ENCODE measurements at places on chromosomes 11 and 22.

GRCh38 chr11:99199341-99199740, 178.6 kb downstream of the CNTN5 start:
- no peak for DNase-seq

DNA sequence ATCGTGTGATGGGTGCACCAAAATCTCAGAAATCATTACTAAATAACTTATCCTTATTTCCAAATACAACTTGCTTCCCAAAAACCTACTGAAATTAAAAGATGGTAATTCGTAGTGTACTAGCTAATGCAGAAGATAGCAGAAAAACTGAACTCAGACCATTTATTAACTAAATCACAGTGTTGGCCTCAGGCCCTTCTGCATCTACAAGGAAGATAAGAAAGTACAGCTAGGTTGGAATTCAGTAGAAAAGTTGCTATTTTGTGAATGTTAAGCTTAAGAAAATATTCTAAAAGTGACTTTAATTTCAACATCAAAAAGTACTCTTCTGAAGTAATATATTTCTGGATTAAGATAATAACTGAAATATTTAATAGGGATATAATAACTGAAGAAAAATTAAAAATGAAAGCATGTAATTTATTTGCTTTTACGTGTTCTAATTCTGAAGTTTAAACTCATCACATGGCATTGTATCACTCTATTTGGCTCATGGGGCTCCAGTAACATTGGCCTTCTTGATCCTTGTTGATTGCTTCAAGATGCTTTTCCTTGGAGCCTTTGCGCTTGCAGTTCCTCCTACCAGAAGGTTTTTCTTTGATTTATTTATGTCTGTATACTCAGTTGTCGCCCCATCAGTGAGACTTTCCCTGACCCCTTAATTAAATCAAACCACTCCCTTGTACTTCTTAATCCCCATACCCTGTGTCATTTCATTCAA, 847.9 kb upstream of the ANO3 start:
- DNase-seq = no peak

- no peak for DNase-seq
Measured at GRCh38 chr11:28767574-28767973, 659.4 kb downstream of the METTL15 start.

DNA sequence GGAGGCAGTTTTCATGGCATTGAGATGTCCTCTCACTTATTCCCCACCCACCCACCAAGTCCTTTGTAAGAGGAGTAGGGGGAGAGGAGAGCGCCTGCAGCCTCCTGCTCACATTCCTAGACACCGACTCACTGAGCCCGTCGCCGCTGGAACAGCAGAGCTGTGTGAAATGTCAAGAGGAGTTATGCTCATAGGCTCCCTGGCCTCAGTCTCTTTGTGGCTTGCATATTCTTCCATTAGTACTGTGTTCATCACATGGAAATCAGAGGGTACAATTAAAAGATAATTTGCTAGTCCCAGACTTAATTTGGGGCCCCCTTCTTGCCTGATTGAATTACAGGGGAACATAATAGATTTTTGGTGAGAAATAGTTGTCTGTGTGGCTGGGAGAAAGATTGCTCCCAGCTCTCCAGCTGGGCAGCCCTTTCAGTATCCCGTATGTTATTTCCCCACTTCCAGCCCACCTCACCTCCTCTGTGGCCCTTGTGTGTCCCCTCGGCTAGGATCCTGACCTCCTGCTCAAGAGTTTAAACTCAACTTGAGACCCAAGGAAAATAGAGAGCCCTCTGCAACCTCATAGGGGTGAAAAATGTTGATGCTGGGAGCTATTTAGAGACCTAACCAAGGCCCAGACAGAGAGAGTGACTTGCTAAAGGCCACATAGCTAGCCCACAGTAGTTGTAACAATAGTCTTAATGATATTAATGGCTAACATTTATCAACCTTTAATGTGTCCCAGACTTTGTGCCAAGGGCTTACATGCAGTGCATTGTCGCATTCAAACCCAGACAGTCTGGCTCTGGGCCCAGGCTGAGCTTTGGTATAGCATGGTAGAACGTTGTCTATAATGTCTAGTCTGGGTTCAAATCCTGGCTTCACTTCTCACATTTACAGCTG, 32.2 kb downstream of the LIMK2 start:
- DNase-seq = no peak

DNA sequence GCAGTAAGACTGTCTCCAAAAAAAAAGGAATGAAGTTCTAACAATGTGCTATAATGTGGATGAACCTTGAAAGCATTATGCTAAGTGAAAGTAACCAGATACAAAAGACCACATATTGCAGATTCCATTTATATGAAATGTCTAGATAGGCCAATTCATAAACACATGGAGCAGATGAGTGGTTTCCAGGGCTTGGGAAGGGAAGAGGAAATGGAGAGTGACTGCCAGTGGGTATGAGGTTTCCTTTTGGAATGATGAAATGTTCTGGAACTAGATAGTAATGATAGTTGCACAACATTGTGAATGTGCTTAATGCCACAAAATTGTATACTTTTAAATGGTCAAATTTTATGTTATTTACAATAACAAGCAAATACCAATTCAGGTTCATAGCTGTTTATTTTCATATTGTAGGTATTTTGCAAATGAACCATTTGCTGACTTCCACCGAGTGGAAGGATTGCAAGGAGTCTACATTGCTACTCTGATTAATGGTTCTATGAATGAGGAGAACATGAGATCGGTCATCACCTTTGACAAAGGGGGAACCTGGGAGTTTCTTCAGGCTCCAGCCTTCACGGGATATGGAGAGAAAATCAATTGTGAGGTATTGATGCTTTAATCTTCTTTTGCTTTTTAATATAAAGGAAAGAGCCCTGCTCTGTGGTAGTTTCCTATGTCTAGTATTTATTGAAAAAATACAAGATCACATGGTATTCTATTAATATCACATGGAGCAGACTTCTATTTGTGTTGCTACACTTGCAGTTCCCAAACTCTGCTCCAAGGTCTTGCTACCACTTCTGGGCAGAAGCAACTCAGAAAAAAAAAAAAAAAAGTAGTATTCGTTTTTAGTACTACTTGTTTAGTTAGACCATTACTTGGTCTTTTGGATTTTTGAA, 67.7 kb upstream of the SORL1-AS1 start:
- no peak for DNase-seq

GRCh38 chr11:48073031-48073861, 92.9 kb downstream of the PTPRJ start:
- peak; percentile 22 for DNase-seq

DNA sequence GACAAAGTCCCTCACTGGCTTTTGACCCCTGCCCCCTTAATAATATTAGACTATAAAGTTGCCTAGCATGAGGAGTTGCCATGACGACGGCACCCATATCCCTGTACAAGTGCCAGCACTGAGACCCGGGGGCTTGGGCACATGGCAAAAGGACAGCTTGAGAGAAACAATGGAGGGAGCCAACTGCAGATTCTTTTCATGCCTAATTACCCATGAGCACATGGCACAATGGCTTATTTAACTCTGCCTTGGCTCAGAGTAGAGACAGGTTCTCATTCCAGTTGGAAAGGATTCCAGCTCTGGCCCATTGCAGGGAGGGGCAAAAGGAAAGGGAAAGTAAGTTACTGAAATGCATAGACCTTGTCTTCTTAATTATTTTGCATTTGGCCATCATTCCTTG, 261.2 kb upstream of the UBASH3B start:
- DNase-seq = no peak
